ENCODE measurements at places on chromosomes 5 and 9. TPM values are rescaled to one million over a fixed set of nuclear protein-coding genes. Genes with fewer than 3 reads are reported as not detected.

- DNase-seq: no peak
Observed at GRCh38 chr5:178931846-178932760, 8.9 kb upstream of the ZNF454 start.

Gene TSPAN17
- total RNA-seq: 40.2 TPM

- DNase-seq: no peak
Observed at GRCh38 chr5:127029581-127030258, 638 bp downstream of the MARCHF3 start.

DNA sequence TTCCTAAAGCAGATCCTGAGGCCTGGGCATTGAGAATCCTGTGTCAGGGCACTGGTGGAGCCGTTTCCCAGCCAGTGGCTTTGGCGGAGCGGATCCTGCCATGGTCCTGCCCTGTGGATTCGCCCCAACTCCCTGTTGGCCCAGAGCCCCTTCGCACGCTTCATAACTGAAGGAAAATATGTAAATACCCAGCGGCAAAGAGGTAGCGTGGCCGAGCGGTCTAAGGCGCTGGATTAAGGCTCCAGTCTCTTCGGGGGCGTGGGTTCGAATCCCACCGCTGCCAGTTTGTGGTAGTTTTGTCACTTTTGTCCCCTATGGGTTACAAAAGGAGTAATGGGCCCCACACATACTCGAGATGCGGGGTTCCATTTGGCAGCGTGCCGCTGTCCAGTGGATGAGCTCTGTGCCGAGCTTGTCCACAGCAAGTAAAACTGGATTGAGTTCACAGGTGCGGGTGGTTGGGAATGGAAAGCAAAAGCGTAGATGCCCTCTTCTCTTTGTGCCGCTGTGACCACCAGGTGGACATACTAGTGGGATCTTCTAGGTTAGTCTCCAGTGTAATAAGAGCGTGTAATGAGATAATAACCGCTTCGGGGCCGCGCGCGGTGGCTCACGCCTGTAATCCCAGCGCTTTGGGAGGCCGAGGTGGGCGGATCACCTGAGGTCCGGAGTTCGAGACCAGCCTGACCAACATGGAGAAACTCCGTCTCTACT is 17.3 kb downstream of the TRIM7 start:
- DNase-seq: no peak

Gene NFIB
- total RNA-seq: 2.4 TPM

DNA sequence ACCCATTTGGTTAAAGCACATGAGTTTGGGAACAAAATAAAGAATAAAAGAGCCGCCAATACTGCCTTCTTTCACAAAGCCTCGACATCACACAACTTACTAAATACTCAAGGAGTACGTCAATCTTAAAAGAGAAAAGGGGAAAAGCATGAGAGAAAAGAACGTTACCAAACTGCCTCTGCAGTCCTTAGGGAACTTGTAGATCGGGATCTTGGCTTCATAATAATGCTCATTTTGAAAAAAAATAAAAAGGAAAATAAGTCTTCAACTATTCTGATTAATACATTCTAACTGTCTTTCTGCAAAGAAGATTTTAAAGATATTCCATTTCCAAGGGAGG is 618.4 kb downstream of the PDE4D start:
- no peak for DNase-seq

GRCh38 chr9:70352802-70353201 is 61.7 kb downstream of the KLF9 start:
- DNase-seq: no peak
